ENCODE measurements at places on chromosomes 12 and 14.

GRCh38 chr12:16070113-16070512 is 159.0 kb downstream of the DERA start:
- DNase-seq = no peak

GRCh38 chr12:127150479-127150878 is 1116.5 kb upstream of the TMEM132C start:
- no peak for DNase-seq

GRCh38 chr14:59330455-59330854 is 134.7 kb downstream of the GPR135 start:
- DNase-seq = no peak

GRCh38 chr12:168763-169525 is 45.0 kb downstream of the SLC6A12 start:
- no peak for DNase-seq

DNA sequence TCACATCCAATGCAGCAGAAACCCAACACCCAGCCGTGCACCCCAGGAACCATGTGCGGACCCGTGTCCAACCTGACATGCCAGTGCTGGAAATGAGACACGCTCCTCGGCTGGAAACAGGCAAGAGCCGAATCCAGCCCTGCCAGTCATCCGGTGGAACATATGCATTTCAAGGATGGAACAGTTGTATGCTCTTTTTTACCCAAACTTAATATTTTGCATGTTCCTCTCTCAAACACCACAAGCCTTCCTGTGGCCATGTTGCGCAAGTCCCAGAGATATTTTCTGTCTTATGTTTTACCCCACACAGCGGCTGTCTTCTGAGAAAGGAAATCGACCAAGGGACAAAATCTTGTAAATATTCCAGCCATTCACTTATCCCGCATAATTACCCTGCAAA is 196.9 kb downstream of the BCL11B start:
- DNase-seq = no peak

DNA sequence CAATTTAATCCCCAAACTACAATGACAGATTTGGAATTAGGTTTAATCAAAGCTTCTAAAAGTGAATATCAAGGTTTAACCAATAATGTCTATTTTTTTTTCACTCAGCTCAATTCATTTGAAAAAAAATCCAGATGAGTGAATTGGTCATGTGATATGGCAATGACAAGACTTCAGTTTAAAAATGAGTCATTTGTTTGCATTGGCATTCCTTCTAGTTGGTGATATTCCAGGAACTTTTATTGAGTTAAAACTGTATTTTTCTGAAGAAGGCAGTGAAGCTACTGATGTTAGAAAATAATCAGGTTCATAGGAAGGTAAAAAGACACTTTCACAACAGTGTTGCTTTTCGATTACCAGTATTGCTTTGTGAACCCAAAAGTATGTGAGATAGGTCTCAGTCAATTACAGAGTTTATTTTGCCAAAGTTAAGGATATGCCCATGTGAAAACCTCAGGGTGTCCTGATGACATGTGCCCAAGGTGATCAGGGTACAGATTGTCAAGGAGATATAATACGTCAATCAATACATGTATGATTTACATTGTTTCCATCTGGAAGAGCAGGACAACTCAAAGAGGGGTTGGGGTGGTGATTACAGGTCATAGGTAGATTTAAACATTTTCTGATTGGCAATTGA is 1214.9 kb downstream of the GALC start:
- DNase-seq = no peak

DNA sequence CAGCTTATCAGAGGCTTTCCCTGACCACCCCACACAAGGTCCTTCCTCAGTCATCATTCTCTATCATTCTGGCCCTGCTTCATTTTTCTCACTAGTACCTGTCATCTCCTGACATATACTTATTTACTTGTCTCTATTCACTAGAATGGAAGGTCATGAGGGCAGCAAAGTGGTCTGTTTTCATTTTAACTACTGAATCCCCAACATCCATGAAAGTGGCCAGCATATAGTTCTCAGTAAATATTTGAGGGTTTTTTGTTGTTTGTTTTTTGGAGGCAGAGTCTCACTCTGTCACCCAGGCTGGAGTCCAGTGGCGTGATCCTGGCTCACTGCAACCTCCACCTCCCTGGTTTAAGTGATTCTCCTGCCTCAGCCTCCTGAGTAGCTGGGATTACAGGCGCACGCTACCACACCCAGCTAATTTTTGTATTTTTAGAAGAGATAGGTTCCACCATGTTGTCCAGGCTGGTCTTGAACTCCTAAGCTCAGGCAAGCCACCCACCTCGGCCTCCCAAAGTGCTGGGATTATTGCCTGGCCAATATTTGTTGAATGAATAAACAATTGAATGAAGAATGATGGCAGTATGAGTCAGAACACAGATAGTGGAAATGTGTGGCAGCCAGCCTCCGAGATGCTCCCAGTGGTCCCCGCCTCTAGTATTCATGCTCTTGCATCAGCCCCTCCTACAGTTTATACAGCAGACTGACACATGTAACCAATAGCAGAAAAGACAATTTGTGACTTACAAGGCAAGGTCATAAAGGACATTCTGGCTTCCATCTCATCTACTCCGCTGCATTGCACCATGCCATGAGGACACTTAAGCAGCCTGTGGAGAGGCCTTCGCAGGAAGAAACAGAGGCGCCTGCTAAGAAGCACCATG is 7.0 kb upstream of the ANO6 start:
- DNase-seq = no peak

GRCh38 chr14:55800156-55800785 is 220.3 kb downstream of the KTN1 start:
- no peak for DNase-seq

DNA sequence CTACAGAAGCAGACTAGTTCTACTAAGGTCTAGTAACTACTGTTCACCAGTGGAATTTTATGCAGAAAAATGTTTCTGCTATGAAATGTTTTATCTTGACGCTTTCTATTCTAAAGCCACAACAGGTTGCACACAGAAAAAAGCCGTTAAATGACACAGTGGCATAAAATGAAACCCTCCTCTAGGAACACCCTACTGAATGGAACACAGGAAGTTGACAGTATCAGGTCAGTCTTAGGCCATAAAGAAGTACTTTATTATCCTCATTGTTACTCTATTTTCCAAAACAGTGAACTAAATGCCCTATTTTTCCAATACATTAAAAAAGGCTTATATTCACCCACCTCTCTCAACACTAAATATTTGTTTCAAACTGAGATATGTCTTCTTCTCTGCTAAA is 21.9 kb downstream of the EPS8 start:
- DNase-seq = no peak

GRCh38 chr12:129592449-129592848 is 311.4 kb downstream of the TMEM132D start:
- DNase-seq = no peak

- DNase-seq = no peak
Observed at GRCh38 chr12:14111230-14111865, 129.9 kb upstream of the GRIN2B start.

- no peak for DNase-seq
Observed at GRCh38 chr12:109608270-109608669, 34.7 kb downstream of the MVK start.

- DNase-seq = no peak
Observed at GRCh38 chr12:89873745-89874144, 165.1 kb upstream of the ATP2B1 start.

GRCh38 chr12:110993434-110993833 is 73.1 kb upstream of the MYL2 start:
- no peak for DNase-seq

- DNase-seq = no peak
Observed at GRCh38 chr14:53701108-53701875, 255.3 kb downstream of the BMP4 start.

DNA sequence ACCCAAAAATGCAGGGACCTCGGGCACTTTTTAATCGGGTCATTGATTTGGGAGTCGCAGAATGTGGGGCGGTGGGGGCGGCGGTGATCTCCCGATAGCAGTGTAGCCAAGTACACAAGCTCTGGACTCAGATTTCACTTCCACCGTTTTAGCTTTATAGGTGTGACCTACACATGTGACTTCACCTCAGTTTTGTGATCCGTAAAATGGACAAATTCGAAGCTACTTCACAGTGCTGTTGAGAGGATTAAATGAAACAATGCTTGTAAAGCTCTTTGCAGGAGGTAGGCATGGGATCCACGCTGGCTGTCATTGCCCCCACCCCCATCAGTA is 478 bp downstream of the RITA1 start:
- DNase-seq = no peak

- DNase-seq = no peak
Observed at GRCh38 chr12:7399089-7399488, 44.9 kb downstream of the CD163L1 start.

DNA sequence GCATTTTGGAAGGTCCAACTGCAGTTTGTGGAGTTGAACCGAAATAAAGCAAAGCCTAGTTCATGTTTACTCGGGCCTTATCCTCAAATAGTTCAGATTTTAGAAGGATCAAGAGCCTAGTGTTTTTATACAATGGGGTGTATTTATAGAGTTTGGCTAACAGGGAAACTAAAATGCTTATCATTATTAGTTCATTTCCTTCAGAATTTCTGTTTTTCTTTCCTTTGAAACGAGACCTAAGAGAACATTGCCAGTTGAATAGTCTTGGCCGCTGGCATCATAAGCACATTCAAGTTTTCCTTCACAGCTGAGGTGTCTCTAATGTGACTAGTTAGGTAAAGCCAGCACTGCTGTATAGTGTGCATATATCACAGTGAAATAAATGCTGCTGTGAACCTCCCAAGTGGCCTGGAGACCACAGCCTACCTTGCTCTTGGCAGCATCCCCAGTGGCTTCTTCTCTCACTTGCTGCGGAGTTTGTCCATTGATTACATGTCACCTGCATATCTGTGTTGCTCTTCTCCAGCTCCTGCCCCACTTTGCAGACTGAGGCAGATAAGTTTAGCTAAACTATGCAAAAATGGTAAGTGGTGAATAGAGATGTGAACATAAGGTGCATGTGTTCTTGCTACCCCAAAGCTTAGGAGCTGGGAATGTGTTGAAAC is 88.8 kb downstream of the ANO6 start:
- DNase-seq = no peak

- DNase-seq = no peak
Observed at GRCh38 chr14:57302883-57303282, 34.1 kb downstream of the AP5M1 start.

GRCh38 chr14:83312511-83312910 is 1778.9 kb upstream of the SEL1L start:
- no peak for DNase-seq

DNA sequence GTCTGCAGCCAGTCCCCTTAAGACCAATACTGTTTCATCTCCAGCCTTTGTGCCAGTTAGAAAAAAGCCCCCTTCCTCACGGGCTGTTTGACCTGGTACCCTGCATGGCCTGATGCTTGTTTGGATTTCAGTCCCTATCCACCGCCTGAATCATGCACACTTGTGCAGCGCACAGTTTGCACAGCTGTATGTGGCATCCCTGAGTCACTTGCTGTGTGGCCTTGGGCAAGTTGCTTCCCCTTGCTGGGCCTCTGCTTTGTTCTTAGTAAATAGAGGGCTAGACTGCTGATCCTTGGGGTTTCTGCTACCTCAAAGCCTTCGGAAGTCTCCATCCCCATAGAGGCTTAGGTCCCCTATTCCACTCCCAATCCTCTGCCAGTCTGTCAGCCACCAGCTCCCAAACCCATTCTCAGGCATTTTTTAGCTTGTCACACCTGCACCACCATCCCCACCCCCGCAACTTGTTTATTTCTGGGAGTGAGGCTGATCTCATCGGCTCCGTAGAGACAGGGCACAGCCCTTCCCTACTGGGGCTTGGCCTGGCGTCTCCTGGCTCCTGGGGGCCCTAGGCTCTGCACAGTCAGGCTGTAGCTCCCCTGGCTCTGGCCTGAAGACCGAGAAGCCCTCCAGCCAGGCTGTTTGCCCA is 8.8 kb downstream of the KRT80 start:
- no peak for DNase-seq

DNA sequence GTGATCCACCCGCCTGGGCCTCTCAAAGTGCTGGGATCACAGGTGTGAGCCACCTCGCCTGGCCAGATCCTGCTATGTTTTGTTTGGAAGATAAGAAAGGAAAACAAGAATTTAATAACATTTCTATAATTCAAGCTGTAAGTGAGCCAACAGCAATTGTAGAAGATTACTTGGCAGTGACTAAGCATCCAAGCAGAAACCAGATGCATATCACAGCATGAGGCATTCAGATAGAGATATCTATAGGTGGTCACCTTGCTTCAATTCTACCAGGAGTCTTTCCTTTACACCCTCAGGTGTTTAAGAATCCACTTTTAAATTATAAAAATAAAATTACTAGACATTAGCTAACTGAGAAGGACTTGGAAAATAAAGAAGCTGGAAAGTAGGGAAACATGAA is 83.9 kb upstream of the ATF7IP start:
- DNase-seq = no peak

GRCh38 chr14:39977198-39977597 is 545.0 kb upstream of the FBXO33 start:
- no peak for DNase-seq

GRCh38 chr12:130650131-130650530 is 66.0 kb downstream of the RIMBP2 start:
- DNase-seq = no peak
